GM18507 (cell line): ENCODE measurements at places on chromosomes 3 and 15.
A peak's percentile ranks its signal among the peaks of the same experiment; 100 is the strongest.

DNA sequence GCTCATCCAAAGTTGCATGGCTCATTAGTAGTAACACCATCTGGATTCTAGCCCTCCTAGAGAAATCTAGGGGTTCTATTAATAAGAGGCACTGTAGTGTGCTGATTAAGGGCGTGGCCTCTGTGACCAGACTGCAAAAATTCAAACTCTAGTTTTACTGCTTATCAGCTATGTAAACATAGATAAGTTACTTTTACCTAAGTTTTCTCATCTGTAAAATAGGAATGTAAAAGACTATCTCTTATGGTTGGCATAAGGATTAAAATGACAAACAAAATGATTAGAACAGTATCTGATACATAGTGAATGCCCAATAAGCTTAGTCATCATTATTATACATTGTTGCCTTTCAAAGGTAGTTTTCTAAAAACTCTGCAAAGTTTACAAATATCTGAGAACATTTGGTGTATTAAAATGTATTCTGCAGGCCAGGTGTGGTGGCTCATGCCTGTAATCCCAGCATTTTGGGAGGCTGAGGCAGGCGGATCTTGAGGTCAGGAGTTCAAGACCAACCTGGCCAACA, 4.5 kb downstream of the PTX3 start:
- no peak for DNase-seq

- DNase-seq, result no peak
Observed at GRCh38 chr15:69897471-69898237, 200.1 kb downstream of the TLE3 start.

DNA sequence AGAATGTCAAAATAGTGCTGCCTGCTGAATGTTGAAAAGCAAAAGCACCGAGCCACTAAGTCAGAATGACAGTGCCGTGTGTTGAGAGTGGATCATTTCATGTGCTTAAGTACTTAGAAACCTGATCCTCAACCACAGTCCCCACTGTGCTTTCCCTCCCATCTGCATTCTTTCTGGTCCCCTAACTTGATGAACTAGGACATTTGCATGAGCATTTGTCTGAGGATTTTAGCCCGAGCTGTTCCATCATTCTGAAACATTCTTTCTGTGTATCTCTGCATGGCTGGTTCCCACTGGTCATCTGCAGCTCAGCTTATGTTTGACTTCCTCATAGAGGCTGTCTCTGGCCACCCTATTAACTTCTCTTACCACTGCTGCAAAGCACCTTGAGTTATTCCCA, 42.0 kb downstream of the SST start:
- no peak for DNase-seq

GRCh38 chr3:99023590-99024192, 122.2 kb upstream of the DCBLD2 start:
- no peak for DNase-seq

GRCh38 chr15:49692514-49693090, 71.8 kb downstream of the DTWD1 start:
- DNase-seq, result no peak

- no peak for DNase-seq
Observed at GRCh38 chr3:160577556-160578195, 12.3 kb upstream of the KPNA4 start.

DNA sequence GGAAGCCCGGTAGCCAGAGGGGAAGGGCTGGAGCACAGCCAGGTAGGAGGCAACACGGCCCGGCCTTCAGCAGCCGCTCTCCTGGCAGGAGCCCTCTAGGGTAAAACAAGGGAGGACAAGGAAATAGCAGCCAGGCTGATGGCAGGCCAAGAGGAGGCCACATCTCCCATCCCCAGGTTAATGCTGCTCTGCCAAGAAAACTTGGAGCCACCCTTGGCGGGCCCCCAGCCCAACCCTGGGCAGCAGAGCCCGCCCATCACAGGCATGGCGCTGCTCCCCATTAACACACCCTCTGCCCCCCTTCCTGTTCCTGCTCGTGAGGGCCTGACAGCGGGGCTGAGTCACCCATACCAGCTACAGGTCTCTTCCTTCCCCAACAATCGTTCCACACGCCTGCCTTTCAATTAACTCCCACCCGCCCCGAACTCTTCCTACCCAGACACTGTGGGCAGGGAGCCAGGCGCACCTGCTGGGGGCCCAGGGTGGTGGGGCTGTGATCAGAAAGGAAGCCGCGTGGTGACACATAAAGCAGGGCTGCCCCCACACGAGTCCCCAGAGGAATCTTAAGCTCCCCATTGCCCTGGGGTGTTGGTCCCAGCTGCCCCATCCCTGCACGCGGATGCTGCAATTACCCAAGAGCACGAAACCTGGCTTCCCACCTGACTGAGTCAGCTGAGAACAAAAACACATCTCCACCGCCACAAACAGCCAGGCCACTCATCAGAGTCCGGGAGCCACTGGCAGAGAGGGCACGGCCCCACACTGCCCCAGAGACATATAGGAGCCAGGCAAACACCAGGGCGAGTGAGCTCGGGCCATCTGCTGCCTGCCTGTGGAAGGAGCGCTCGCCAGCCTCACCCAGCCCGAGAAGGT, at the start of gene C15orf62:
TSS of gene C15orf62 (plus strand) at position 707 of the 873 bp plus-strand sequence. CDS start 516 bp downstream, outside the sequence.
- DNase-seq, result peak; percentile 25

GRCh38 chr15:25565470-25566264, 126.8 kb upstream of the UBE3A start:
- no peak for DNase-seq

GRCh38 chr15:66261056-66261455, 7.5 kb upstream of the MEGF11 start:
- DNase-seq, result no peak

DNA sequence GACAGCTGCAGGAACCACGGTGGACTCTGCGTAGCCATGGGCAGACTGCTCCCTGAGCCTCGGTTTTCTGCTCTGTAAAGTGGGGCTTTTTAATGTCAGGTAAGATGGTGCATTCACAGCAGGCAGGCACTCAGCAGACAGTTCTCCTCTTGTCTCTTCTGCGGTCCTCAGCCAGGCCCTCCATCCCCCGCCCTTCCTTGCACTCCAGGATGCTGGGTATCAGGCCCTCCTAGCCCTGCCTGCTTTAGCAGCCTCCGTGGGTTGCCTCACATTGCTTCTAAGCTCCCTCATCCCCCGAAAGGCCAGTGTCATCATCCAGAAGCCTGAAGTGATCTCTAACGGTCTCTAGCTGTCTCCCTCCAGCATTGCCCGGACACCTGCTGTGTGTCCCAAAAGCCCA, 115.7 kb downstream of the WNT7A start:
- DNase-seq, result no peak

DNA sequence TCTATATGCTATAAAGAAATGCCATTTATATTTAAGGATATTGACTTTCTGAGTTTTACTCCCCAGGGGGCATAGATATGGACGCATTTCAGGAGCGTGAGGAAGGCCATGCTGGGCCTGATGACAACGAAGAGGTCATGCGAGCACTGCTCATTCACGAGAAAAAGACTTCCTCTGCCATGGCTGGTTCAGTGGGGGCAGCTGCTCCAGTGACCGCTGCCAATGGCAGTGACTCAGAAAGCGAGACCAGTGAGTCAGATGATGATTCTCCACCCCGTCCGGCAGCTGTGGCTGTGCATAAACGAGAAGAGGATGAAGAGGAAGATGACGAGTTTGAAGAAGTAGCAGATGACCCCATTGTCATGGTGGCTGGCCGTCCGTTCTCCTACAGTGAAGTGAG, 38.4 kb downstream of the GTF2E1 start:
- DNase-seq, result peak; percentile 25

- no peak for DNase-seq
Observed at GRCh38 chr15:76996076-76996525, 1.2 kb downstream of the PSTPIP1 start.

- DNase-seq, result no peak
Observed at GRCh38 chr3:39118079-39118478, 10.6 kb downstream of the TTC21A start.
